CD4-positive, alpha-beta T cell treated with Interleukin-15 for 1 hour (primary cell): ENCODE measurements at places on chromosomes 5 and 9.

DNA sequence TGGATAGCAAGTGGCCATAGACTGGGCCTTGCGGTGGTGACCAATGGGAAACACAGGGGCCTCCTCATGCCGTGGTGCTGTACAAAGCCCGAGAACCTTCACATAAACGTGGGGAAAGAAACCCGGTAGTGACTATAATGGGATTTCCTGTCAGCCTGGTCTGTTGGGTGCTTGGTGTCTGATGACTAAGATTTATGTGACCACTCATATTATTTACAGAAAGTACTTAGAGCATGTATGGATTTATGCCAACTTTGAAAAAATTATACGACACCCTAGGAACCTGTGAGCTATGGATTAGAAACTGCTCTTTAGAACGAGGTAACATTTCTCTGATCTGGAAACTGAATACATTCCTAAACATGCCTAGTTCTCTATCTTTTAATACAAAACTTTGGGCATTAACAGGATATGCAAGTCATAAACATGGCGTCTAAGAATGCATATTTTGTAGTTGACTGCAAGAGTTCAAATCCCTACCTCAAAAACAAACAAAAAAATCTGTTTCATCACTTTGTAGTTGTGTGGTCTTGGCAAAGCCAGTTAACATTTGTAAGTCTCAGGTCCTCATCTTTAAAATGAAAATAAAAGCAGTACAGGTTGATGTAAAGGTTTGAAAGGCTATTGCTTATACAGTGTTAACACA, 85.4 kb downstream of the TMEM167A start:
- no peak for DNase-seq

GRCh38 chr9:115413304-115413703, 295.3 kb upstream of the TNC start:
- DNase-seq: no peak

- no peak for DNase-seq
Measured at GRCh38 chr9:89405826-89406225, 87.5 kb downstream of the SECISBP2 start.

DNA sequence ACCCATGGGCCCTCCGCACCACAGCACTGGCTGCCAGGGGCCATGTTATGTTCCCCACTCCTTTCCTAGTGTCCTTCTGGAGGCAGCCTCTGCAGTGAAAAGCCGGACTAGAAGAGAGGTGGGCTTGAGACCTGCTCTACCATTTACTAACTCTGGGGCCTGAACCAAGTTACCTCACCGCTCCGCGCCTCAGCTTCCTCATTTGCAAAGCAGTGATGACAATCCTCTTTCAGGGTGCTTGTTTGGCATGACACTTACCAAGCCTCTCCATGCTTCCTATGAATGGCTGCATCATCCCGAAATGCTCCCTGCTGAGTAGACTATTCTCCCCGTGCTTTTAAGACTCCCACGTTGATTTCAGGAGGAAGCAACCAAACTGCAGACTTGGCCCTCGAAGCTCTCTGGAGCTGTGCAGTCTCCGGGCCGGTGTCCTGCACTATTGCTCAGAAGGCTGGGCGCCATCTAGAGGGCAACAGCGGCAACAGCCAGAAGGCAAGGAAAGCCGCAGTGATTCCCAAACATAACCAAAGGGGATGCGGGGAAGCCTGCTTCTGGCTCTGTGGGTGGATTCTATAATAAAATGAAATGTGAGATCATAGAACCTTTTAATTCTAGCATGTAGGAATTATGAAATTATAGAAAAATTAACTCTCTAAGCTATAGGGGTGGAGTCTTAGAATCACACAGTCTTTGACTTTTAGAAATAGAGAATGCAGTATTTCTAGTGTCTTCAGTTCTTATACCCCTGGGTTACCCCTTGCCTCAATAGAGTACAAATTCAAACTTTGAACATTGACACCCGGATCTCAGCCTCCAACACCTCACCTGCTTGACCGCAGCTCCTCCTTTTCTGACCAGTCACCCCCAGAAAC, 599.8 kb upstream of the BRINP1 start:
- DNase-seq: peak; percentile 22

- no peak for DNase-seq
Measured at GRCh38 chr5:80248378-80248777, 7.5 kb downstream of the SERINC5 start.

DNA sequence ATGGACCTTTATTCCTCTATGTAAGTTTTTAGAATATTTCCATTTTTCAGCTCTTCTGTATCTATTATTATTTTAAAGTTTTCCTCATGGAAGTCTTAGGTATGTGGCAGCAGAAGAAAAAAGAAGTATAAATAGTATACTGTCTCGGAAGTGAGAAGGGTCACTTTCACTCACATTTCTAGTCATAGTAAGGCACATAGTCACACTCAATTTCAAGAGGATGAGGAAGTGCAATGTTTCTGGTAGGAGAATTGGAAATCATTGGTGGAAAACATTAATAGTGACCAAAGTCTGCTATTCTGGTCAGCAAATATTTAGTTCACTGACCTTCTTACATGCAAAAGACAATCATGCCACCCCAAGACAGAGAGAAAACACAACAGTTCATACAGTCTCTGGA, 35.2 kb upstream of the TNFSF8 start:
- no peak for DNase-seq

GRCh38 chr5:97297063-97297703, 114.1 kb upstream of the RIOK2 start:
- no peak for DNase-seq

- DNase-seq: no peak
Measured at GRCh38 chr5:2194949-2195348, 312.2 kb upstream of the IRX4 start.
